ENCODE measurements at places on chromosomes 2 and 18. TPM values are rescaled to one million over a fixed set of nuclear protein-coding genes. Genes with fewer than 3 reads are reported as not detected.

The SLC40A1 gene
- not detected for total RNA-seq

The TMEM185B gene
- total RNA-seq: 12.9 TPM

The HPCAL1 gene
- 6.6 TPM for total RNA-seq

The TBR1 gene
- 0.15 TPM for total RNA-seq

The ARL4C gene
- total RNA-seq: not detected

The CNGA3 gene
- 0.07 TPM for total RNA-seq

The SLC9A4 gene
- not detected for total RNA-seq

The ANKRD30BL gene
- not detected for total RNA-seq

The AQP12A gene
- not detected for total RNA-seq

The ANTXR1 gene
- not detected for total RNA-seq

The SOWAHC gene
- total RNA-seq: not detected

The CCL20 gene
- total RNA-seq: not detected

The CMPK2 gene
- 26.6 TPM for total RNA-seq

The IGFBP2 gene
- total RNA-seq: not detected

- H3K27ac ChIP-seq: no peak overlapping the region
- no peak overlapping the region for H3K4me3 ChIP-seq
- H3K4me1 ChIP-seq: no peaks in the 10 kb centered on the region
- no peaks in the 10 kb centered on the region for H3K36me3 ChIP-seq
Observed at GRCh38 chr2:127094509-127095366, 12.2 kb downstream of the BIN1 start.

DNA sequence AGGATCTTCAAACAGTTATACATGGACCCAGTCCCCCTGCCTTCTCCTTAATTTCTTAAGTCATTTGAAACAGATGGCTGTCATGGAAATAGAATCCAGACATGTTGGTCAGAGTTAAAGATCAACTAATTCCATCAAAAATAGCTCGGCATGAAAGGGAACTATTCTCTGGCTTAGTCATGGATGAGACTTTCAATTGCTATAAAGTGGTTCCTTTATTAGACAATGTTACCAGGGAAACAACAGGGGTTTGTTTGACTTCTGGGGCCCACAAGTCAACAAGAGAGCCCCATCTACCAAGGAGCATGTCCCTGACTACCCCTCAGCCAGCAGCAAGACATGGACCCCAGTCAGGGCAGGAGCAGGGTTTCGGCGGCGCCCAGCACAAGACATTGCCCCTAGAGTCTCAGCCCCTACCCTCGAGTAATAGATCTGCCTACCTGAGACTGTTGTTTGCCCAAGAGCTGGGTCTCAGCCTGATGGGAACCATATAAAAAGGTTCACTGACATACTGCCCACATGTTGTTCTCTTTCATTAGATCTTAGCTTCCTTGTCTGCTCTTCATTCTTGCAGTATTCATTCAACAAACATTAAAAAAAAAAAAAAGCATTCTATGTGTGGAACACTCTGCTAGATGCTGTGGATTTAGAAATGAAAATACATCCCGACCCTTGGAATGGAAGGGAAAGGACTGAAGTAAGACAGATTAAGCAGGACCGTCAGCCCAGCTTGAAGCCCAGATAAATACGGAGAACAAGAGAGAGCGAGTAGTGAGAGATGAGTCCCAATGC, 4.6 kb downstream of the TTR start:
- no peaks in the 10 kb centered on the region for H3K36me3 ChIP-seq
- H3K4me1 ChIP-seq: no peaks in the 10 kb centered on the region
- no peak overlapping the region for H3K4me3 ChIP-seq
- DNase-seq: no peak

DNA sequence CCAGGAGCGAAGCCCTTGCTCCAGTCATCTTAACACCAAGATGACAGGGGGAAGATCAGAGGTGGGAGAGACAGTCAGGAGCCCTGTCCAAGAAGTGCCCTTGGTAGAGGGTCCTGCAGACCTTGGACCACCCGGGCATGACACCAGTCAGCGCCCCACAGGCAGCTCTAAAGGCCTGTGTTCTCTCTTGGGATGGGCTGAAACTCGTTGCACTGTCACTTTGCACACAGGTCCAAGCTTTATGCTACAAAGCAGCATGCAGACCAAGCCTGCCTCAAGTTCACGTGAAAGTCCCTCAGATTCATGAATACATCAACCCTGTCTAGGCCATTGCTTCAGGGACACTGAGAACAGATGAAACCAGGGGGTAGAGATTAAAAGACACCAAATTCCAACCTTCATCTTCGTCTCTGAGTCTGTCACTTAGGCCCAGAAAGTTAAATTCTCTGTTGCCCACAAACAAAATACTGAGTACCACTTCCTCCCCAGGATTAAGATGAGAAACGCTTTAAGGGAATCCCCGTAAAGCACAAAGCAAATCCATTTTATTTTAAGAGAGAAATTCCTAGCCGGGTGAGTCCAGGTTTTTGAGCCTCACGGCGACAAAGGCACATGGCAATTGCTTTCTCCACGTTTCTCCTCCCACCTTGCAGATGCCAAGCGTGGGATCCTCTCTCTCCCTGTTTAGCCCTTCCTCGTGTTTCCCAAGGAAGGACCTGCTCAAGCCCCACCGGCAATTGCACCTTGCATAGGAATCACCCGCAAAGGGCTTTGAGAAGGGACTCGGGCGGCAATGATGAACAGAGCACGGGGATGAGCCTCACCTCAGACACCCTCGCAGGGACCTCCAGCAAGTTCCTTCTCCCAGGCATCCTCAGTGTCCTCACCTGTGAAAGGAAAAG, 75.0 kb upstream of the ID2 start:
- no peak for DNase-seq
- no peak overlapping the region for H3K4me3 ChIP-seq
- H3K36me3 ChIP-seq: no peaks in the 10 kb centered on the region
- no peaks in the 10 kb centered on the region for H3K4me1 ChIP-seq

GRCh38 chr2:159617100-159617499, 752 bp upstream of the BAZ2B start:
- peaks cover 10% of the 10 kb centered on the region for H3K4me1 ChIP-seq
- no peak overlapping the region for H3K4me3 ChIP-seq
- H3K36me3 ChIP-seq: no peaks in the 10 kb centered on the region
- H3K27me3 ChIP-seq: no peaks in the 10 kb centered on the region
- H3K27ac ChIP-seq: no peak overlapping the region

GRCh38 chr2:12950957-12951656, 234.4 kb downstream of the TRIB2 start:
- no peaks in the 10 kb centered on the region for H3K27me3 ChIP-seq
- H3K4me3 ChIP-seq: no peak overlapping the region
- H3K27ac ChIP-seq: no peak overlapping the region

- DNase-seq: peak; percentile 84
- H3K4me1 ChIP-seq: peaks cover 3% of the 10 kb centered on the region
- H3K27me3 ChIP-seq: no peaks in the 10 kb centered on the region
- H3K36me3 ChIP-seq: no peaks in the 10 kb centered on the region
- H3K27ac ChIP-seq: no peak overlapping the region
- no peak overlapping the region for H3K4me3 ChIP-seq
Observed at GRCh38 chr2:136378712-136379595, 261.0 kb upstream of the CXCR4 start.

GRCh38 chr2:72963423-72964145, 46.3 kb downstream of the EMX1 start:
- H3K4me1 ChIP-seq: no peaks in the 10 kb centered on the region
- no peak overlapping the region for H3K4me3 ChIP-seq
- no peaks in the 10 kb centered on the region for H3K36me3 ChIP-seq
- no peaks in the 10 kb centered on the region for H3K27me3 ChIP-seq

GRCh38 chr2:205166745-205167144, 515.6 kb upstream of the NRP2 start:
- H3K36me3 ChIP-seq: no peaks in the 10 kb centered on the region
- no peaks in the 10 kb centered on the region for H3K27me3 ChIP-seq
- no peak for DNase-seq
- H3K4me1 ChIP-seq: no peaks in the 10 kb centered on the region
- no peak overlapping the region for H3K4me3 ChIP-seq
- H3K27ac ChIP-seq: no peak overlapping the region

GRCh38 chr2:181394741-181395437, 62.3 kb upstream of the ITGA4 start:
- no peaks in the 10 kb centered on the region for H3K36me3 ChIP-seq
- no peak overlapping the region for H3K4me3 ChIP-seq
- H3K27ac ChIP-seq: peak overlapping the region; percentile 82
- peak; percentile 67 for DNase-seq
- H3K27me3 ChIP-seq: no peaks in the 10 kb centered on the region
- H3K4me1 ChIP-seq: peaks cover 89% of the 10 kb centered on the region

DNA sequence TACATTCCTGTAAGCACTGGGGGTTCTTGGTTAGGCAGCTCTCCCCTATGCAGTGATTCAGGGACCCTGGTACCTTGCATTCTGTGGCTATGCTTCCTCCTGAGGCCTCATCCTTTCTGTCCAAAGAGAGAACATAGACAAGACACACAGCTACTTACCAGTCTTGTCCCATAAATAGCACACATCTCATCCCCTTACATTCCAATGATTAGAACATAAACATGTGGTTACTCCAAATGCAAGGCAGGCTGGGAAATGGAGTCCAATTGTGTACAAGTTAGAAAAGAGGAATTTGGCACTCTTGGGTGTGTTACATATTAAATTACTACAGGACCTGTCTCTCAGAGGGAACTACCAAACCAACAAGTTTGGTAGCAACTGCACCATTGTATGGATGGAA, 171.3 kb downstream of the ARHGAP15 start:
- no peak overlapping the region for H3K4me3 ChIP-seq
- no peak overlapping the region for H3K27ac ChIP-seq
- no peak for DNase-seq
- no peaks in the 10 kb centered on the region for H3K27me3 ChIP-seq
- peaks cover 5% of the 10 kb centered on the region for H3K4me1 ChIP-seq
- no peaks in the 10 kb centered on the region for H3K36me3 ChIP-seq

GRCh38 chr2:102025016-102025501, 33.3 kb downstream of the IL1R2 start:
- no peaks in the 10 kb centered on the region for H3K27me3 ChIP-seq
- no peaks in the 10 kb centered on the region for H3K4me1 ChIP-seq
- H3K27ac ChIP-seq: no peak overlapping the region
- H3K4me3 ChIP-seq: no peak overlapping the region
- no peaks in the 10 kb centered on the region for H3K36me3 ChIP-seq

DNA sequence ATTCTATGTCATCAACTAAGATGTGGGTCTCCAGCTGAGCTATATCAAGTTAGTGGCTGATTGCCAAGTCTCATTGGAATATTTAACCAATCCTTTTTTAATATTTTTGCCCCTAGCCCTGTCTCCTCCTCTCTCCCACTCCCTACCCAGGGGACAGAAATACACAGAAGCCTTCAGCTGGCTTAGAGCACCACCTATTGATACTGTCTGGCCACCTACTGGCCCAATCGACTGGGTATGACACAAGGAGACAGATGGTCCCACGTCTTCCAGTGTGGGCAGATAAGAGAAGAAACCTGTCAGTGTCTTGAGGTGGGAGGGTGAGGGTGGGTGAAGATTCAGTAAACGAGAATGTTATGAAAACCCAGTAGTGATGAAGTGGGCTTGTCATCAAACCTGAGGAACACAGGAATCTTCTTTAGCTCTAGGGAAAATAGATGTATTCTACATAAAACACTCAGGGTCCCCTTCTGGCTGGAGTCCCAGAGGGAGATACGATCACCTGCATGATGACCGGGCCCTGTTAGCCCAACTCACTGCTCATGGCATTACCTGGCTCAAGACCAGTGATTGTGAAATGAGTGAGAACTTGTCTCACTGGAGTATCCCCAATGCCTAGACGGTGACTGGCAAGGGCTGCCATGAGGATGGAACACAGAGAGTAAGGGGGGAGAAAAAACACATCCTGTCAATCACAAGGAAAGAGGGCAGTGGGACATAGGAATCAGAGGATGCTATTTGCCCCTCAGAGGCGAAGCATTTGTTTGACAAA, 26.7 kb downstream of the POLR1A start:
- peaks cover 9% of the 10 kb centered on the region for H3K4me1 ChIP-seq

- H3K27me3 ChIP-seq: no peaks in the 10 kb centered on the region
- no peak overlapping the region for H3K4me3 ChIP-seq
- H3K4me1 ChIP-seq: peaks cover 3% of the 10 kb centered on the region
- H3K27ac ChIP-seq: no peak overlapping the region
- peak; percentile 80 for DNase-seq
Observed at GRCh38 chr2:28452534-28453081, 43.3 kb upstream of the PLB1 start.

DNA sequence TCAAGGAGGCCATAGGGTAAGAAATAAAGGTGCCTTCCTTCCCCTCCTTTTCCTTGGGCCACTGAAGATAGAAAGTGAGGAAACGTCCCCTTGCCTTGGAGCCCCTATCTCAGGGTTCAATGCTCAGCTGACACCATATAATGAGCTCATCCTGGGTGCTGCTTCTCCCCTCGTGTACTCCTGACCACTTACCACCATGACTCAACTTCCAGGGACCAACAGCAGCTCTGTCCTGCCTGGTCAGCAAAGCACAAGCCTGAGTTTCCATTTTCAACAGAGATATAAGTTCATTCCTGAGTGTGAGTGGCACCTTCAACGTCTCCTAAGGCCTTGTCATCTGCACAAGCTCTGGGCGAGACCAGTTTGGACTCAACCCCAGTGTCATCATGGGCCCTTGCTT, 151.2 kb downstream of the CAPN13 start:
- no peak for DNase-seq
- H3K27ac ChIP-seq: no peak overlapping the region
- H3K36me3 ChIP-seq: no peaks in the 10 kb centered on the region

DNA sequence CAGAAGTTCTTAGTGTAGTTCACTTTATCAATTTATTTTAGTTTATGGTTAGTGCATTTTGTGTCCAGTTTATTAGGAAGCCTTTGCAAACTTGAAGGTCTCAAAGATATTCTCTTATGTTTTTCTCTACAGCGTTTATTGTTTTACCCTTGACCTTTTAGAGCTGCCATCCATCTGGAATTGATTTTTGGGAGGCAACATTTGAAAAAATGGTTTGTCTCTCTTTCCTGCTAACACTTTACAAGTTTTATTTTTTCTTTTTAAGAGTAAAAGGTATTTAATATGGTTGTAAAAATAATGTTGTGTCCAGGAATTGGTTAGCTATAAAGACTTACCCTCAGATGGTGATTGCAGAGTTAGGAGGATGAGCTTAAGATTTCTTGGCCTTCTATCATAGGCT, 14.0 kb downstream of the GORASP2 start:
- no peaks in the 10 kb centered on the region for H3K27me3 ChIP-seq
- no peak for DNase-seq
- H3K36me3 ChIP-seq: peaks cover 5% of the 10 kb centered on the region
- no peak overlapping the region for H3K27ac ChIP-seq

DNA sequence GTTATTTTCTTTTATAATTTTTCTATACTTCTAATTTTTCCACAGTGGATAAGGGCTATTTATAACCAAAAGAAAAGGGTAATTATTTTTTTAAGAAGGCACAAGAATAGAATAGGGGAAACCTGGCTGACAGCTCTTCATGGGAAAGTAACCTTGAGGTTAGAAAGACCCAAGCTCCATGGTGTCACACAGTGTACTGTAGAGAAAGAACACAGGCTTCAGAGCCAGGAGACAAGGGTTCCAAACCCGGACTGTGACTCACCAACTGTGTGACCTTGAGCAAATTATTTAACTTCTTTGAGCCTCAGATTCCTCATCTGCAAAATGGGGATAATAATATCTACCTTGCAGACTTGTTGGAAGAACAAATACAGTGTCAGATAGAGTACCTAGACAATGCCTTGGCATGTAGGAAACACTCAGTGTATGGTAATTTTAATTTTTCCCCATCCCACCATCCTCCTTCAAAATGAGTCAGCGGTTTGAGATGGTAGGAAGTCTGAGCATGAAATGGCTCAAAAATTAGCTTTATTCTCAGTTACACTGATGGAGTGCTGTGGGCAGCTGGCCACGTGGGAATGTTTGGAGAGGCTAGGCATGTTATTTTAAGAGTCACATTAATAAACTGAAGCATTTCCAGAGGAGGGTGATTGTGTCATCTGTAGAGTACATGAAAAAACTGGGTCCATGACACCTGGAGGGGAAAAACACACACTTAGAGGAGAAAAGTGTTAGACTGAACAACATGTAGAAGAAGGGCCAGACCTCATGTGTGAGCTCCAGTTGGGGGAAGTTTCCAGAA, 36.7 kb downstream of the TMEM37 start:
- H3K4me1 ChIP-seq: no peaks in the 10 kb centered on the region
- H3K4me3 ChIP-seq: no peak overlapping the region
- no peaks in the 10 kb centered on the region for H3K36me3 ChIP-seq
- no peak overlapping the region for H3K27ac ChIP-seq
- 0 out of 2 replicates have a peak, but pooled peaks cover 3% of the 10 kb centered on the region for H3K27me3 ChIP-seq
